Esophagus squamous epithelium (tissue), 5 donors: ENCODE measurements at places on chromosomes 7 and 10. TPM values are rescaled to one million over a fixed set of nuclear protein-coding genes. Genes with fewer than 3 reads are reported as not detected.
A peak's percentile ranks its signal among the peaks of the same experiment; 100 is the strongest.

GRCh38 chr10:123583639-123584418 is 82.3 kb upstream of the GPR26 start:
- H3K4me1 ChIP-seq, result no peaks in the 10 kb centered on the region
- H3K27me3 ChIP-seq, result no peaks in the 10 kb centered on the region
- no peak overlapping the region for H3K27ac ChIP-seq
- H3K36me3 ChIP-seq, result no peaks in the 10 kb centered on the region
- DNase-seq, result no peak

DNA sequence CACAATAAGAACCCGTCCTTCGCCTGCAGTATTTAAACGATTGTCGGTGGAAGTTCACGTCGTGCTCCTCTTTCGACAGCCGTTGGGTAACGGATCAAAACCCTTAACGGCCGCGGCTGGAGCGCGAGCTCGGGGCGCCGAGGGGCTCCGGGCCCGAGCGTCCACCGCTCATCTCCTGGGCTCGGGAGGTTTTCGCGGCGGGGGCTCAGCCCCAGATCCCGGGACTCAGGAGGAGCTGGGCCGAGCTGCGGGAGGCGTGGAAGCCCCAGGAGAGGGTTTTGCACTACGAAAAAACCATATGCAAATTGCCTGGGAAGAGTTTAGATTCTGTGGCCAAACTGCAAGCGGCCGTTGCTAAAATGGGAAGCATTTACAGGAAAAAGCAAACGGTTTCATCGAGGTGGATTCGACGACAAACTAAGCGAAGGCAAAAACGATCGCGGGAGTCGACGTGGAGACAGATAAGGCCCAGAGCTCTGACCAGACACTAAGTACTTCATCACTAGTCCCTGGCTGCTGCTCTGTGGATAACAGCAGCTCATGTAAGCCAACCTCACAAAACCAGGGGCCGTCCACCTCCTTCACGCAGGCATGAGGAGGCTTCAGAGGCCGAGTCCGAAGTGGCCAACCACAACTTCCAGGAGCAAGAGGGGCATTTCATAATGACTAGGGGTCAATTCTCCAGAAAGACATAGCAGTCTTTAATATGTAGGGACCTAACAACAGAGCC is 129.7 kb downstream of the MARCHF5 start:
- no peak for DNase-seq
- H3K27me3 ChIP-seq, result no peaks in the 10 kb centered on the region
- no peak overlapping the region for H3K27ac ChIP-seq
- no peaks in the 10 kb centered on the region for H3K36me3 ChIP-seq
- H3K4me3 ChIP-seq, result peak overlapping the region; percentile 59

Gene CCDC3
- 5.6 TPM for total RNA-seq

DNA sequence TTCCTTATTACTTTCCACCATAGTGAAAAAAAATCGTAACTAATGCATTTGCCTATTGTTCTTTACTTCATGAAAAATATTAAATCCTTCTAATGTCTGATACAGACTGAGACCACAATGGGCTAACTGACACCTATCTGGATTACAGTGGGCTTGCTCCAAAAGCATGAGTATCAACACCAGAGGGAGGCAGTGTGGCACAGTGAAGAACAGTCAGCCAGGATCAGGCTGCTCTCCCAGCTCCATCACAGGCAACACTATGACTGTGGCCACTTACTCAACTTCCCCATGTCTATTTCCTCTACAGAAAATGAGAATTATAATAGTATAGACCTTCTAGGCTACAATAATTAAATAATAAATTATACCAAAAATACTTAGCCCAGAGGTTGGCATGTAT is 97.2 kb downstream of the SLC25A13 start:
- H3K4me3 ChIP-seq, result no peak overlapping the region
- peaks cover 5% of the 10 kb centered on the region for H3K4me1 ChIP-seq
- no peaks in the 10 kb centered on the region for H3K36me3 ChIP-seq
- no peak for DNase-seq

DNA sequence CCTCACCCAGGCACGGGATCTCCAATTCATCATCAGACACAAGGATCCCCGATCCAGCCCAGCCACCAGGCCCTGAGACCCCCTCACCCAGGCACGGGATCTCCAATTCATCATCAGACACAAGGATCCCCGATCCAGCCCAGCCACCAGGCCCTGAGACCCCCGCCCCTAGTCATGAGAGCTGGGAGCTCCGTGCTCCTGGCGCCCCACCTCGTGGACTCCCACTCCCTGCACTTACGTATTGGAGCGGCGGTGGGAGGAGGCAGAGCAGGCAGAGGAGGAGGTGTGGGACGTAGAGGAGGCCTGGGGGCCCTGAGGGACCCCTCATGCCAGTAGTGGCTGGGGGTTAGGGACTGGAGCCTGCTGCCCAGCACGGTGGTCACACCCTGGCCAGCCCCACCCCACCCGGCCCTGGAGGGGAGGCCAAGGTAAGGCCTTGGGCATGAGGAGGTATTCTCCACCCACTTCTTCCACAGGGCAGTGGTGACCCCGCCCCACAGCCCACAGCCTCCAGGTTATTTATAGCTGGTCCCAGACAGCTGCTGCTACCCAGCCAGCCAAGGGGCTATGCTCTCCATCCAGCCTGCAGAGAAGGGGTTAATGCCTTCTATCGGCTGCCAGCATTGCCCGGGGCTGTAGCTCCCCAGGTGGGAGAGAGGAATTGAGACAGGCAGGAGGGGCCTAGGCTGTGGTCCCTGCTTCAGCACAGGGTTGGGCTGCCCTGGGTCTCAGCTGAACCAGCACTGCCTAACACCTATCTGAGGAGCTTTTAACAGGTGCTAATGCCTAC is 17.6 kb upstream of the CRHR2 start:
- H3K27me3 ChIP-seq, result no peaks in the 10 kb centered on the region
- H3K4me1 ChIP-seq, result peaks cover 3% of the 10 kb centered on the region
- H3K27ac ChIP-seq, result no peak overlapping the region
- H3K36me3 ChIP-seq, result no peaks in the 10 kb centered on the region
- no peak for DNase-seq

DNA sequence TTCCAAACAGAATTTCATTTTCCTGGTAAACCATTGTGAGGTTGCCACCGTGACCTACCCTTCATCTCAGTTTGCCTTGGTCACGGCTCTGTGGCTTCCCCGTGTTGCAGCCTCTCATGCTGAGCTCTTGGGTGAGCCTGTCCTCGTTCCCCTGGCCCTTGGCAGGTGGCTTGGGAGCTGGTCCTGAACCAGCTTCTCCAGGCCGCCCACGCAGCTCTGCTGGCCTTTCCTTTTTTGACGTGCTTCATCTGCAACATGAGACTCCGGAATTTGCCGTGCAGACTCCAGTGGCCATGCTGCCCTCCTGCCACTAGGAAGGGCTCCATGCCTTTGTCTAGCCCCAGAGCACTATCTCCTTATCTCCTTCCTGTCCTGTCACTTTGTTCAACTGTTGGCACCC is 93.0 kb upstream of the NPS start:
- H3K36me3 ChIP-seq, result no peaks in the 10 kb centered on the region
- no peaks in the 10 kb centered on the region for H3K27me3 ChIP-seq
- no peaks in the 10 kb centered on the region for H3K4me1 ChIP-seq
- no peak for DNase-seq
- H3K27ac ChIP-seq, result no peak overlapping the region

GRCh38 chr7:93747019-93747418 is 143.5 kb downstream of the TFPI2 start:
- no peaks in the 10 kb centered on the region for H3K36me3 ChIP-seq
- DNase-seq, result no peak
- H3K27me3 ChIP-seq, result no peaks in the 10 kb centered on the region
- H3K4me1 ChIP-seq, result no peaks in the 10 kb centered on the region

DNA sequence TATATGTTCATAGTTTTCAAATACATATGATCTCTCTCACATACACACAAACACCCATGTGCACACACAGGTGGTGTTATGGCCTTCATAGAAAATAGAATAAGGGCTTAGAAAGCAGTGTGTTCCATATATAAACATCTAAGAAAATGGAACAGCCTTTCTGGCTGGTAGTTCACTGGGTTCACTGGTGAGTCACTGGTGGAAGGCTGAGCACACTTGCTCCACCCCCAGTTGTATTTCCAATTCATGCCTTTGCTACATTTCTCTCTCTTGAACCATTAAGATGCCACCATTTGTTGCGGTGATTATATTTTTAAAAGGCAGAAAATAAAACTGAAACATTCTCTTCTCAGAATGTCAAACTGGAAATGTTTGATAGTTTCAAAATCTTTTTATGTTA is 252.1 kb downstream of the GLI3 start:
- no peaks in the 10 kb centered on the region for H3K27me3 ChIP-seq
- H3K27ac ChIP-seq, result no peak overlapping the region
- no peaks in the 10 kb centered on the region for H3K36me3 ChIP-seq
- H3K4me3 ChIP-seq, result no peak overlapping the region
- no peaks in the 10 kb centered on the region for H3K4me1 ChIP-seq
- no peak for DNase-seq

DNA sequence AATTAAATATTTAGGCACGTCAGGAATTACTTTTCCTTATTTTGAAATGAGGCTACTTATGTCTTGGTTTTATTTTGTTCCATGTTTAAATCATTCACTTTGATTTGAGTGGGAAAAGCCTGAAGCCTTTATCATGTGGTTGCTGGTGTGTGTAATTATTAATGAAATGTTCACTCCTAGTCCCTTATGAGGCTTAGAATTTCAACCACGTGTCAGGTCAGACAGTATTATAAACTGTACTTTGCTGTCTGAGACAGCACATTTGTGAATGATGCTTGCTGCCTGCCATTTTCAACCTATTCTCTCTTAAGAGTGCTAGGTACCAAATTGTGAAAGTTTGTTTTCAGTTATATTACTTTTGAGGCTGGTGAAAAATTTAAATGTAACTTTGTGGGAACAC is 58.9 kb downstream of the COL17A1 start:
- no peaks in the 10 kb centered on the region for H3K27me3 ChIP-seq
- H3K4me1 ChIP-seq, result no peaks in the 10 kb centered on the region
- DNase-seq, result no peak
- peaks cover 98% of the 10 kb centered on the region for H3K36me3 ChIP-seq
- H3K4me3 ChIP-seq, result no peak overlapping the region

GRCh38 chr10:91198781-91199180 is 21.7 kb upstream of the PCGF5 start:
- H3K4me1 ChIP-seq, result peaks cover 47% of the 10 kb centered on the region
- no peaks in the 10 kb centered on the region for H3K36me3 ChIP-seq
- H3K27ac ChIP-seq, result peak overlapping the region; percentile 40
- no peak overlapping the region for H3K4me3 ChIP-seq
- no peak for DNase-seq

Gene ASB15
- not detected for total RNA-seq

Gene TDRD1
- not detected for total RNA-seq

- no peaks in the 10 kb centered on the region for H3K27me3 ChIP-seq
- no peak overlapping the region for H3K4me3 ChIP-seq
- DNase-seq, result no peak
- H3K36me3 ChIP-seq, result peaks cover 8% of the 10 kb centered on the region
Observed at GRCh38 chr7:158946771-158947170, 90.4 kb downstream of the DYNC2I1 start.

Gene GHRHR
- total RNA-seq, result not detected

- no peak for DNase-seq
- H3K36me3 ChIP-seq, result no peaks in the 10 kb centered on the region
- H3K4me3 ChIP-seq, result no peak overlapping the region
- no peak overlapping the region for H3K27ac ChIP-seq
Observed at GRCh38 chr10:77289790-77290189, 347.8 kb downstream of the KCNMA1 start.

- no peaks in the 10 kb centered on the region for H3K36me3 ChIP-seq
- no peak for DNase-seq
- H3K4me3 ChIP-seq, result no peak overlapping the region
Observed at GRCh38 chr10:84548869-84549268, 220.5 kb downstream of the CCSER2 start.

DNA sequence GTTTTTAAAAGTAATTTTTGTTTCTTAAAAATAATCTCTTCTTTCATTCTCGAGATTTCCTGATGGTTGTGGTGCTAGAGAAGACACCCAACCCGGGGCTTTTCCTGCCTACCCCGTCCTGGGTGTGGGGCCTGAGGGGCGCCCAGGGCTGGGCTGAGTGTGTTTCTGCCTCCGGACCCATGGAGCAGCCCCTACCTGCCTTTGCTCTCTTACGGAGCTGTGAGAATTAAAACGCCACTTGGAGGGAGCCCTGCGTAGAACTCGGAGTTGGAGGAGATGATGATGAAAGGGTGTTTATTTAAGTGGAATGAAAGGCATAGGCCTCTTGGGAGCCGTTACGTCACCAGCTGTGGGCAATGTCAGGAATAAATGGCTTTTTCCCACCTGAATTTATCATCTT is 261.8 kb upstream of the SHH start:
- no peaks in the 10 kb centered on the region for H3K27me3 ChIP-seq
- H3K4me3 ChIP-seq, result no peak overlapping the region
- no peaks in the 10 kb centered on the region for H3K36me3 ChIP-seq
- no peak for DNase-seq

DNA sequence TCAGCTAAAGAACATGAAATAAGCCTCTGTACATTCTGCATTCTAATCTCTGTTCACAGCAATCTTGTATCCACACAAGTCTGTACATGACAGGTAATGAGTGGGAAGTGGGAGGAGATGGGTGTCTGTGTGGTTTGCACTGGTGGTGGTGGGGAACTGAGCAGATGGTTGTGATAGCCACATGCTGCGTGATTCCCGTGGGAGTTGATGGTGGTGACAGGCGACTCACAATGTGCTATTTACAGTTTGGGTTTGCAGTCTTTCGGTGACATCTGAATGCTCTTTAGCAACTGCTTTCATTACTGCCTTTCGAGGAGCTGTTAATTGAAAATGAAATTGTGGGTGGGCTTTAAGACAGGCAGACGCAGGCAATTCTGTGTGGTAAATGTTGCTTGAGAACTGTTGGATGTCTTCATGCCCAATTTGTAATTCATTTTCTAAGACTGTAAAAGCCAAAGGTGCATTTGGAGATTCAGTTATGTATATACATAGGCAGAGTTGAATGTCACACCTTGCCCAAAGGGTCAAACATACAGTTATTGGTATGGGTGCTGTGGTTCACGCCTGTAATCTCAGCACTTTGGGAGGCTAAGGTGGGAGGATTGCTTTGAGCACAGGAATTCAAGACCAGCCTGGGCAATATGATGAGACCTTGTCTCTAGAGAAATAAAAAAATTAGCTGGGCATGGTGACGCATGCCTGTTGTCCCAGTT is 308.2 kb downstream of the AUTS2 start:
- H3K4me1 ChIP-seq, result no peaks in the 10 kb centered on the region
- no peaks in the 10 kb centered on the region for H3K27me3 ChIP-seq
- H3K4me3 ChIP-seq, result no peak overlapping the region
- no peak overlapping the region for H3K27ac ChIP-seq
- DNase-seq, result no peak
- H3K36me3 ChIP-seq, result no peaks in the 10 kb centered on the region

- DNase-seq, result no peak
- H3K4me3 ChIP-seq, result no peak overlapping the region
- peaks cover 11% of the 10 kb centered on the region for H3K36me3 ChIP-seq
- no peaks in the 10 kb centered on the region for H3K27me3 ChIP-seq
Observed at GRCh38 chr7:139634087-139634486, 110.6 kb downstream of the CLEC2L start.

Gene PDZD8
- total RNA-seq, result 34.3 TPM

GRCh38 chr7:22757338-22757994 is 30.5 kb downstream of the IL6 start:
- H3K4me3 ChIP-seq, result no peak overlapping the region
- no peaks in the 10 kb centered on the region for H3K4me1 ChIP-seq
- no peaks in the 10 kb centered on the region for H3K27me3 ChIP-seq
- no peaks in the 10 kb centered on the region for H3K36me3 ChIP-seq

- DNase-seq, result no peak
- H3K4me1 ChIP-seq, result peaks cover 8% of the 10 kb centered on the region
- H3K27ac ChIP-seq, result no peak overlapping the region
- H3K36me3 ChIP-seq, result no peaks in the 10 kb centered on the region
- H3K4me3 ChIP-seq, result no peak overlapping the region
- H3K27me3 ChIP-seq, result no peaks in the 10 kb centered on the region
Observed at GRCh38 chr7:28181416-28181815, 821 bp upstream of the JAZF1 start.
